ENCODE measurements at places on chromosomes 12 and 14. TPM values are rescaled to one million over a fixed set of nuclear protein-coding genes. Genes with fewer than 3 reads are reported as not detected.

DNA sequence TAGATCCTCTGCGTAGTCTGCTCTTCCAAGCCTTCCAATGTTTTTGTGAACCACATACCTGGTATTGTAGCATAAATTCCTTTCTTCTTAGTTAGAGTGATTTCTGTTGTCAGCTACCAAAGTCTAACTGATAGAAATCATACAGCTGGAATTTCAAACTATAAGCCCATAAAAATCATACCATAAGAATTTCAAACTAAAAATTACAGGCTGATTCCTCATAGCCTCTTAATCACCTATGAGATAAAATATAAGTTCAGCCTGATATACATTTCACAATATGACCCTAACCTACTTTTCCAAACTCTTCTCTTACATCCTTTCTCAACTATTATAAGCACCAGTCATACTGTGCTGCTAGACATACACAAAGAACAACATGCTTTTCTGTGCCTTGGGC is 64.8 kb downstream of the PTHLH start:
- H3K27ac ChIP-seq = no peak overlapping the region
- H3K27me3 ChIP-seq = no peaks in the 10 kb centered on the region
- peaks cover 8% of the 10 kb centered on the region for H3K36me3 ChIP-seq
- H3K4me1 ChIP-seq = no peaks in the 10 kb centered on the region
- no peak overlapping the region for H3K4me3 ChIP-seq

DNA sequence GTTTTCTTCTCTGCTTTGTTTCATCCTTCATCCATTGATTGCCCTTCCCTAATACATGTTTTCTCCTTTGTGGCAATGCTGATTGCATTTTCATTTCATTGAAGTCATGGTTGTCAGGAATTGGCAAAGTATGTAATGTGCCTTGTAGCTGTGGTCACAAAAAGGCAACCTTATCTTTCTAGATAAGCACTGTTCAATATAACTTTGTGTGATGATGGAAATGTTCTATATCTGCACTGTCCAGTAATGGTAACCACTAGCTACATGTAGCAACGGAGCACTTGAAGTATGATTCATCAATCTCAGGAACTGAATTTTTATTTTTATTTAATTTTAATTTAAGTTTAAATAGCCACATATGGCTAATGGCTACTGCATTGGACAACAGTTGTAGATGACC is 79.8 kb downstream of the PCNX1 start:
- H3K27ac ChIP-seq = no peak overlapping the region
- H3K27me3 ChIP-seq = no peaks in the 10 kb centered on the region
- H3K36me3 ChIP-seq = peaks cover 3% of the 10 kb centered on the region
- DNase-seq = no peak

The NTF3 gene
- 16.7 TPM for total RNA-seq

DNA sequence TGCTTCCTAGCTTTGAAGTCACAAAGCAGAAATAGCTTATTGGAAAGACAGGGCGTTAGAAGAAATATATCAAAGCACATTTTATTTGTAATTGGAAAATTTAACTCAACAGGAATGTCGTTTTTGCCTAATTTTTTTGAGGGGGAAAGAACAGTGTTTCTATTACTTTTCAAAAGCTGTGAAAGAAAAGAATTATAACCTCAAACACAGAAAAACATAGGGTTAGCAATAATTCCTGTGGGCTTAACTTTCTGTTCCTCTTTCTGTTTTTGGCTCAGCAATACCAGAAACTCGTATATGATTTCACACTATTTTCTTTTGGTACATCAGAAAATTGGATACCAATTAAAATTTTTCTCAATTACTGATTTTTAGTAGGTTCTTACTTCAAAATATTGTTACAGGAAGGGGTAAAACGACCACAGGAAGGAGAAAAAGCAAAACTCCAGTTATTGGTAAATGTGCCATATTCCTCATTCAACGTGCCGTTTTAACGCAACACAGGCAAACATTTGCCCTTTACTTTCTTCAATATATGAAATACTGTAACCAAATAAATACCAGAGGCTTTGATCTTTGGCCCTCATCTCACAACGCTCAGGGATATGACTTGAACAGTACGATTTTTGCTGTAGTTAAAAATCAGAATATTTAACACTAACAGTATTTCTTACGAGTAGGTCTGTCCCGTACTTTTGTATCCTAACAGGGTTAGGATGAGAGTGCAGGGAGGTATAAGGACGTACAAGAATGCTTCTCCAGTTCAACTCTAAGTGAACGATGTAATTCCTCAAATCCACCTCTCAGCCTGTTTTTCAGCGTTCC is 1.3 kb upstream of the RNU6-7 start:
- H3K27me3 ChIP-seq = peaks cover 3% of the 10 kb centered on the region
- H3K4me3 ChIP-seq = peak overlapping the region; percentile 94
- H3K36me3 ChIP-seq = no peaks in the 10 kb centered on the region

GRCh38 chr14:64562436-64562835 is 12.7 kb downstream of the PPP1R36 start:
- H3K27ac ChIP-seq = peak overlapping the region; percentile 62
- DNase-seq = no peak
- no peaks in the 10 kb centered on the region for H3K36me3 ChIP-seq
- peaks cover 13% of the 10 kb centered on the region for H3K4me1 ChIP-seq
- H3K4me3 ChIP-seq = no peak overlapping the region
- no peaks in the 10 kb centered on the region for H3K27me3 ChIP-seq

DNA sequence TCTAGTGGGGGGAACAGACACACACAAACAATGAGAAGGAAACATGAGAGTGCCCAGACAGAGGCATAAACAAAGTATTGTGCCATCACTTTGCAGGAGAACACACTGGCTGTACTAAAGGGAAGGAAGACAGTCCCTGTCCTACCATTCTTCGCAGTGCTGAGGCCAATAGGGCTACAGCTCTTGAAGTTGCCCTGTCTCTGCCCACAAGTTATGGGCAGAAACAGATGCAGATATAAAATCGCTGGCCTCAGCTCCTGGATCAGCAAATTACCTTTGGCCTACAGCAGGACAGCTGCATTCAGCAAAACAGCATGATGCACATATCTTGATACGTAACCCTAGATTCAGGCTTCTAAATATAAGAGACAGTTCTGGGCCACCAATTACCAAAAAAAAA is 23.0 kb upstream of the PRKAB1 start:
- DNase-seq = no peak
- H3K36me3 ChIP-seq = no peaks in the 10 kb centered on the region
- no peak overlapping the region for H3K4me3 ChIP-seq
- H3K27ac ChIP-seq = no peak overlapping the region

DNA sequence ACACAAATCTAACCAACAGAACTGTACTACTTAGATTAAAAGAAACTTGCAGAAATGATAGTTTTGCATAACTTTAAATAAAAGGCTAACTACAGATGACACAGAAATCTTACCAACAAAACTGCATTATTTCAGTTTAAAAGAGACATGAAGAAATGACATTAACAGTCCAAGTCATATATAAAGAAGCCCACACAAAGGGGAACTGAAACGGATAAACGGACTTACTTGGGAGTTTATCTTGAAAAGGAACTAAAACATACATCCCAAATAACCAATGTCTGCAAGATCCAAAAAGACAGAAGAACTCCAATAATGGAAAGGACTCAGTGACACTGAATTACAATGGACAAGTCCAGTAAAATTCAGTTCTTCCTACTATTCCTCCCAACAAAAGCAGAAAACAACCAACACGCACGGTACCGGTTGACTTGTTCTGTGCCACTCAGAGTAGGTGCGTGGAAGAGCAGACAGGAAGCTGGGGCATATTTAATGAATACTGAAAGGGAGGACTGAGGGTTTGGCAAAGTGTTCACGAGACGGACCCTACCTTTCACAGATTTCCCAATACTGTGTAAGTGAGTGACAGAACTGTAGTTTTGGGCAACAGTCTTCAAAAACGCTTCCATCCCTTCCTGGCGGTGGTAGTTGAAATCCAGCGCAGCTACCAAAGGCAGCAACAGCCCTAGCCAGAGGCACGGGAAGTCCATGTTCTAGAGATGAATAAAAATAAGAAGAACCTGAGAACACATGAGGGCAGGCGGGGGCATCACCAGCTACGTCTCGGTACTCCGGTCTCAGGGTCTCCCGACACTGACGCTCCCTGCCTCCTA is 627 bp downstream of the CPM start:
- peaks cover 40% of the 10 kb centered on the region for H3K27me3 ChIP-seq
- peaks cover 3% of the 10 kb centered on the region for H3K4me1 ChIP-seq
- DNase-seq = no peak
- H3K36me3 ChIP-seq = peaks cover 9% of the 10 kb centered on the region

DNA sequence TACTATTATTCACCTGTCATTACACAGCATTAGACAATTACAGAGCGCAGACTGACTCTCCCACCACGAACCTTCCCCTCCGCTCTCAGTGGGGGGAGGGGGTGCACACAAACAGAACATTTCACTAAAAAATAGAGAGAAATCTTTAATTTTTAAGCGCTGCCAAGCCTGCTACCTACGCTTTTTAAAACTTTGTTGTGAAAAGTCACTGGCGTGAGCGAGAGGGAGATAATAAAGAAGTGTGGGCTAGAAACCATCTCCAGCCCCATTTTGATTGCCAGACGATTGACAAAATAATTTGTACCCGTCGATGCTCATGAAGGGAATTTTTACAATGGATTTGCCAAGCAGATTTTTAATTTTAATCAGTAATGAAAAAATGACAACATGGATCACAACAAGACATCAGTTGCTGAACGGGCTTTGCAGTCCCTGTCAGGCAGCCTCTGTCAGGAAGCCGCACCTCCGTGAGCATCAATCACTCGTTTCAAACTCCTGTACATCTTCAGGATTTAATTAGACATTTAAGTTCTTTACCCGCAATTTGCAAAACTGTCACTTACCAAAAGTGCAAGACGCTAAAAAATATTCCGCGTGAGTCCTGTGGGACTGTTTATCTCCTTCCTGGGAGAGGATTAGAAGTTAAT is 209.1 kb downstream of the BCL11B start:
- H3K4me3 ChIP-seq = no peak overlapping the region
- peaks cover 3% of the 10 kb centered on the region for H3K4me1 ChIP-seq
- H3K36me3 ChIP-seq = no peaks in the 10 kb centered on the region

The CD69 gene
- 0.19 TPM for total RNA-seq
